ENCODE measurements at places on chromosomes 3 and 15.

GRCh38 chr15:52019394-52020220 lies 588 bp downstream of the MAPK6 start:
- DNase-seq, result peak; percentile 61

DNA sequence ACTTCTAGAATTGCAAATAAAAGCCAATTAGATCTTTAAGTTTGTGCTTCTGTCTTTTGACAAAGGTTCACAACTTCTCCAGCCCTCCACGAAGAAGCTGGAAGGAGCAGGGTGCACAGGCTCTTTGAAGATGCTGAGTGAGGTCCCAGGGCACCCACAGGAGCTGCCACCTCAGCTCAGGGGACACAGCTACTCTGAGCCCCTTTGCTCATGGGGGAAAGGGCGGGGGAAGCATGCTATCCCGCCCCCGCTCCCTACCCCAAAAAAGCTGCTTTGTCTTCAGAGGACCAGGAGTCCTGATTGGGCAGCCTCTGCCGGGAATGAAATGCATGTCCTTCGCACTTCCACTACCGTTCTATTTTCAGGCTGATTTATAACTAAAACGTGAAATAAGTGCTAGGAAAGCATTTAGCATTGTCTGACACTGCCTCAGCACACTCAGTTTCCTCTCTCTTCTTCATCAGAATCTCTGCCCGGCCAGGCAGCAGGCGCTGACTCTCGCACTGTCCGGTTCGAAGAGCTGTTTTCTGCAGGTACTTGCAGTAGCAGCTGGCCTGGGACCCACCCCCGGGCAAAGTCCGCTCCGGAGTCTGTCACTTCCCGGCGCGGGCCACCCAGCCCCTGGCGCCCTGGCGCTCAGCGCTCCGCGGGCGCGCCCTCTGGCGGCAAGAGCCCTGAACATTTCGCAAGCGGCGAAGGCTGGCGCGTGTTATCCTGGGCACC lies 45.5 kb upstream of the KLHL25 start:
- DNase-seq, result peak; percentile 82

DNA sequence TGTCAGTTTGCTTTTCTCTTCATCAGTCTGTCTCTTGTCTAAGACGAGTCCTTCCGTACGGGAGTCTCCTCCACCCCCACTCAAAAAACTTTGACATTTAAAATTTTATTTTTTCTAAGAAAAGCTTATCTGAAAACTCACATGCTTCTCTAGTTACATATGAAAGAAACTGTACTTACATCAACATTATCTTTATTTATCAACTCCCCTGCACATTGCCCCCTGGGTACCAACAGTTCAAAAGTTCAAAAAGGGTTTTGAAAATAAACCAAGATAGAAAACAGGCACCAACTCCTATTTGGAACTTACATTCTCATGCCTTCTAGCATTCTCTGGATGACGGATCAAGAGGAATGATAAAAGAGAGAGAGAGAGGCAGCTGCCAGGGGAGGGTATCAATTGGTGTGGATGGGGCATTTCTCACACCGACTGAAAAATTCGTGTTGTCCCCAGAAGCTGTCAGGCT lies 182.5 kb downstream of the FOXP1 start:
- DNase-seq, result no peak

DNA sequence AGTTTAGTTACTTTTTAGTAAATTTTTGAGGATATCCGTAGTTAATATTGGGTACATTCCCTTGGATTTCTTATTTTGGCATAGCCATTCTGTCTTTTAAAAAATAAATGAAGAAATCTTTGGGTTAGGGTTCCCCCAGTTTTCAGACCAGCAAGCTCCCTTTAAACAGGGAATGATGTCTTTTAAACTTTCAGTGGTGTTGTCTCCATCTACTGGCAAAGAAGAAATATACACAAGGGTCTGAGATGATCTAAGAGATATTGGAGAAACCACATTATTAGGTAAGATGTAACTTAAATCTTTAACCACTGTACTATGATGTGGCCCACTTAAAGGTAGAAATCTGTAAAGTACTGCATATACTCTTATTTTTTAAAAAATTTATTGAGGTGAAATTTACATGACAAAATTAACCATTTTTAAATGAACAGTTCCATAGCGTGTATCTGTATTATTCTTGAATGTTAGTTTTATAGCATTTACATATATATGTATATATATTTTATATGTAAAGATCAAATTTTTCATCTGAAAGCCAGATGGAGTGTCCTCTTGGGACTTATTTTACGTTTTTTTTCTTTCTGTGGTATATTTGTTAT lies 35.1 kb upstream of the EIF3J start:
- DNase-seq, result peak; percentile 40

DNA sequence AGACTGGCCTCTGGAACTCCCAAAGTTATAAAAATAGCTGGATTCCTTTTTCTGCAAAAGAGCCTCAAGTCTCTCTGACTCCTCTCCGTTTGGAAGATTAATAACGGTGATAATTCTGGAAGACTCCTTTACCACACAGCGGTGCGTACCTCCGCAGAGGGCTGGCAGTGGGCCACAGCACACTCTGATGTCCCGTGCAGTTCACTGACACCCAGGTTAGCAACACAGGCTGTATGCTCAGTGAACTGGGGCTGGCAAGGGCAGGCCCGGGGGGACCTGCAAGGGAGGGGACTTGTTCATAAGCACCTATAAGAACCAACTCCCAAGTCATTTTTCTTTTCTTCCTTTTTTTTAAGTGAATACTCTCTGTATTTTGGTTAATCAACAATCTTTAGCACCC lies 120.3 kb upstream of the TJP1 start:
- no peak for DNase-seq

DNA sequence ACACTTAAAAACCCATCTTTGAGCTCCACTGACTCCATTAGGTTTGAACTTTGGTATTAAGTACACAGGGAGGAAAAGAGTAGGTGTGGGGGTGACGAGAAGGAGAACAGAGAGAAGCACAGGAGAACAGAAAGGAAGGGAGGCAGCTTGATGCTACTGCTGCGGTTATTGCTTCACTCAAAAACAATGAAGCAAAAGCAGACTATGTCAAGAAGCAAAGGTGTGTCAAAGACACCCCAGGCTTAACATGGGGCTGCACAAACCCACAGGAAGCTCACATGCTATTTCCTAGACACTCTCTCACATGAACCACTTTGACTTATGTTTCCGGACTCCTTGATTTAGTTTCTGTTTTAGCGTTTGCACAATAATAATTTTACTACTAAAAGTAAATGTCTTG lies 961.0 kb upstream of the CFAP20DC start:
- DNase-seq, result no peak

- DNase-seq, result peak; percentile 17
These were observed 250.5 kb downstream of the ADAMTSL3 start for GRCh38 chr15:83904107-83905040.

GRCh38 chr15:62307551-62307950 lies 142.5 kb upstream of the C2CD4B start:
- peak; percentile 41 for DNase-seq

DNA sequence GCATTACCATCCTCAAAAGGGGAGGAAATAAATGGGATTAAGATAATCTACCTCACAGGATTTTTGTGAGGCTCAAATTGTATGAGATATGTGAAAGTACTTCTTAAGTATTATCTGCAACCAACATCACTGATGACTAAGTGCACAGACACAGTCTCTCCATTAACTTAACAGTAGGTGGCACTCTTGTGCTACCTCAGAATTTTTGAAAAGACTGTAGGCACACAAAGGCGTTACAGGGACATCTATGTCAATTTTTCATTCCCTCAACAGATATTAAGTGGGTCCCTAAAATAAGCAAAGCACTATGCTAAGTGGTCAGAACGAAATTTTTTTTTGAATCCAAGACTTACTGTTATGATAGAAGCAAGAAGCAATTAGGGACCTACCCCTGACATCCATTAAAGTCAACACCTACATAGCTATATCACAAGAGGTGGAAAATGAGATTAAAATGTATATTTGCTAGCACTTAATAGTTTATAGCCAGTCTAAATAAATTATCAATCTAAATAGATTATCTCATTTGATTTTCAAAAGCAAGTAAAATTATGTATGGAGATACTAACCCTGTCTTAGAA lies 52.9 kb downstream of the RYK start:
- DNase-seq, result peak; percentile 70

DNA sequence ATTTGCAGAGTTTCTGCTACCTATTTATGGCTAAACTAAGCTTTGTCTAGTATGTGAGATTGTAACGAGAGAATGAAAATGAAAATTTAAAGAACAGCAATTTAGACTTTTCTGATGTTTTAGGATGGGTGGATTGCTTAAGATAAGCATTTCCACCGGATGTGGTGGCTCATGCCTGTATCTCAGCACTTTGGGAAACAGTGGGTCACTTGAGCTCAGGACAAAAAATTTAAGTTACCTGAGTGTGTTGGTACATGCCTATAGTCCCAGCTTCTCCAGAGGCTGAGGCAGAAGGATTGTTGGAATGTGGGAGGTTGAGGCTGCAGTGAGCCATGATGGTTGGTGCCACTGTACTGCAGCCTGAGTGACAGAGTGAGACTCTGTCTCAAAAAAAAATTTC lies 3.3 kb downstream of the PPP4R2 start:
- no peak for DNase-seq

DNA sequence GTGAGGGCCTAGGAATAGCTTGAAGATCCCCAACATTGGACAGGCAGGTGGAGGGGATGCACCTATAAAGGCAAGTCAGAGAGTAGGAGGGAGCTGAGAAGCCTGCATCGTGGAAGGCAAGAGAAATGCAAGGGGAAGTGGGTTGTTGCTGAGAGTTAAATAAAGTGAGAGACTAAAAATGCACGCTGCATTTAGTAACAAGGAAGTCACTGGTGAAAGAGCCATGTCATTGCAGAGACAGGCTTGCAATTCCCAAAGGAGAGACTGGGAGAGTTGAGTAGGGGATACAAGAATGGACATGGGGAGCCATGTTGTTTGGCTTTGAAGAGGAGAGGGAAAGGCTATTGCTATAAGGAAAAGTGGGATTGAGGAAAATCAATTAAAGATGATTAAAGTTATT lies 77.0 kb upstream of the HEG1 start:
- no peak for DNase-seq

DNA sequence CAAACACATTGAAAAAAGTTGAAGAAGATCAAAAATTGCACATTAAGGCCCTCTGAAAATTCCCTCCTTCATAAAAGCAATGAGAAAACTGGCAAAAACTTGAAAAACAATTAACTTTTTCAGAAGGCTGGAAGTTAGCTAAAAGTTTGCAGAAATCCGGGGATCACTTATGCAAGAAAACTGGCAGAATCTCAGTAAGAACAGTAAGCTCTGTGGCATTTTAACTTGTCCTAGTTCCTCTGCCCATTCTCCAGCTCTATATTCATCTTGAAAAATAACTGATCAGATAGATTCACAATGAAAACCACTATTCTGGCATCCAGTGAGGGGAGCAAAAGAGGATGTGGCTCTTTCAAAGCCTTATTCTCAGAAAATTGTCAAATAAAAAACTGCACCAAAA lies 566.8 kb downstream of the NTRK3 start:
- no peak for DNase-seq

DNA sequence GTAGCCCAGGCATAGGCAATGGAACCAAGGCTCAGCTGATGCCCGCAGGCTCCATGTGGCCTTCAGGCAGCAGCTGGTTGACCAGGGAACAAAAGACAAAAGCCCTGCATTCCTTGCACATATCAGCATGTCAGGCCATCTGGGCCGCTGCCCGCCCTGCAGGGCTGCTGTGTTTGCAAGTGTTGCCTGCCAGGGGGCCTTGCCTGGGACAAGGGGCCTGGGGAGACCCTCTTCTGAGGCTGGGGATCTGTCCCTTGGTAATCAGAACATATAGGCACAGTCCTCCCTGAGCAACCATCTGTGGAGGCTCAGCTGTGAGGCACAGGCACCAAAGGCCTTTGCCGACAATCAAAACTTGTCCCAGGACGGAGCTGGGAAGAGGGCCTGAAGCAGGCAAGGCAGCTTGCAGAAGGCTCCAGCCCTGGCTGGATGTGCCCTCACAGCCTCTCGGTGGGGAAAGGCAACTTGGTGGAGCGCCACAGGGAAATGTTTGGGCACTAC lies 138.2 kb downstream of the TPRA1 start:
- no peak for DNase-seq

GRCh38 chr3:2823031-2823430 lies 287.1 kb downstream of the IL5RA start:
- no peak for DNase-seq

GRCh38 chr3:171001957-171002694 lies 24.4 kb downstream of the SLC2A2 start:
- DNase-seq, result no peak

- no peak for DNase-seq
These were observed 2.1 kb downstream of the LDHAL6B start for GRCh38 chr15:59208613-59209249.

DNA sequence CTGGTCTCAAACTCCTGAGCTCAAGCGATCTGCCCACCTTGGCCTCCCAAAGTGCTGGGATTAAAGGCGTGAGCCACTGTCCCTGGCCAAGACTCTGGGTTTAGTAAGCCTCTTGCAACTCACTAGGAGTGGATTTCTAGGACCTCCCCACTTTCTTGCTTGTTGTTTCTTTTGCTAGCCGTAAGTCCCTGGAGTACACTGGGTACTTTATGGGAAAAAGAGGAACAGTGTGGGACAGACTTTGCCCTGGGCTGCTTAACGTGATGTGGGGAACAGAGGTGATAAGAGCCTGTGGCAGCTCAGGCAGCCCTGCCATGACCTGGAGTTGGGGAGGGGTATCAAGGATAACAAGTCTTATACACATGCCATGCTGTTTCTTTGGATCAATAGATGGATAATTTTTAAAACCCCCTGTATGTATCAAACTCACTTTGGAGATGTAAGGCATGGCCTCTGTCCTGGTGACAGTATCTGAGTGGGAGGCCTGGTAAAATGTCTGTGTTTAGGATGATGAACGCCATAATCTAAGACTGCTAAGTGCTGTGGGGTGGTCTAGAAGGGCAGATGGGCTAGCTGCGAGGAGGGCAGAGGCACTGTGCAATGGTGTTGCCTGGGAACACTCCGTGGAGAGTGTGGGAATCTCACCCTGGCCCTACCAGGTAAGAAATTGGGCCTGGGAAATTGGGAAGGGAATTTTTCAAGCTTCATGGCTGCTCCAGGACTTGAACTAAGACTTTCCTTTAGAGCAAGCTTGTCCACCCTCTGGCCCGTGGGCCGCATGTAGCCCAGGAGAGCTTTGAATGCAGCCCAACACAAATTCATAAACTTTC lies 54.8 kb downstream of the SMAD3 start:
- no peak for DNase-seq

GRCh38 chr3:72538070-72538745 lies 310.0 kb downstream of the SHQ1 start:
- DNase-seq, result no peak

- no peak for DNase-seq
These were observed 142.9 kb upstream of the ADAMTS9 start for GRCh38 chr3:64830681-64831080.

DNA sequence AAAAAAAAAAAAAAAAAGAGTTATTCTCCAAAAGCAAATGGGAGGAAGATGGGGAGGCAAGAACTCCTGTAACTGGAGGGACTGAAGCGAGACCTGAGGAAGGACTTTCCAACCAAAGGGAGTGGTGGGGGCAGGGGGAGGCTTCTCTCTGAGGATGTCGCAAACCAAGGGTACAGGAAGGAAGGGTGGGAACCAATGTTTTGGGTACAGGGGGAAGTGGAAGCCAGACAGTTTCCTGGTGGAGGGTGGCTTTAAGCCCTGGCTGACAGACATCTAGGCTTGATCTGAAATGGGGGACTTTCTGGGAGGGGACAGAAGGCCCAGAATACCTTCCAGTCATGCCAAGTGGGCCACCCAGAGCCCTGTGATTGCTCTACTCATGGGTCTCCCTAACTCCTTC lies 27.0 kb downstream of the VIPR1 start:
- no peak for DNase-seq

All from HTR-8/SVneo (cell line).